ENCODE measurements at places on chromosomes 4 and X.

DNA sequence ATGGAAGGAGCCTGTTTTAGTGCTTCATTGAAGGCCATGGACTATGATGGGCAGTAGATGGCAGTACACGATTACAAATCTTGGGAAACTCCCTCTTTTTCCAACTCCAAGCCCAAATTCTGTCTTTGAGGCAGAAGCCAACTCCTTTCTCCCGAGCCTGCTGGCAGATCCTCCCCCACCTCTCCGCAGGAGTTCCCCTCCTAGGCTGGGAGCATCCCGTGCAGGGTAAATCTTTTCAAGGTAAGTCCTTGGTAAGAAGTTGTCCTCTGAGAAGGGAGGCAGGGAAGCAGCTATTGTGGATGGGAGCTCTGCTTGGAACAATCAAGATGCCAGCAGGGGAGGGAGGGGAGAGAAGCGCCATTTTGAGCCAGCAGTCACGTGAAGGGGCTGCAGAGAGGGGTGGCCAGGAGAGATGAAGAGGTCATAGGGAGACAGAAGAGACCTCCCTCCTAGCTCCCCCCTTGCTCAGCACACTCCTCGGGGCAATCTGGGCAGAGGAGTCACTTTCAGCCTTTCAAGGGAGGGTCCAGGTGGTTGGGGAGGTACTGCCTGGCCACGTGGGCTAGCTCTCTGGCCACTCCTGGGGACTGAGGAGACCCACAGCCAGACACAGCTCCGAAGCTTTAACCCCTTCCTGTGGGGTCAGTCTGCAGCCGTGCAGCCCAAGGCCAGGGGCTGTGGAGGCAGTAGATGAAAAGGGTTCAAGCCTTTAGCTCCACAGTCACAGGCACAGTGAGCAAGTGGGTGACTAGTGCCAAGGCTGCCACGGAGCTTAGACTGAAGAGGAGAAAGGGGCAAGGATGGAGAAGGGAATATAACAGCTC, 9.6 kb downstream of the CC2D2A start:
- DNase-seq: no peak

DNA sequence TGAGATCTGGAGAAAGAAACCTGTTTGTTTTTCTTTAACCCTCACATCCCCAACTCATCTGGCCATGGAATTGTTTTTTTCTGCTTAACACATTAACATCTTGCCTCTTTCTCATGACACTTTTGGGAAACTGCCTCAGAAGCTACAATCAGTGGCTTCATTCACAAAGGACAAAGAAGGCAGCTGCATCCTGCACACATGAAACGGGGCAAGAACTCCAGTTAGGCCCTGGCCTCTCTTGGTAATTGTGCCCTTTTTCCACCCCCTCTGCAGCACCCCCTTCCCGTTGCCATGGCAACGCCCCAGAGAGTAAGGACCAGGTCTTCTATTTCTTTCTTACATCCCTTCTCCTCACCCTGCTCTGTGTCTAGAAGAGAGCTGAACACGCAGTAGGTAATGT, 103.4 kb downstream of the PDGFRA start:
- DNase-seq: no peak

DNA sequence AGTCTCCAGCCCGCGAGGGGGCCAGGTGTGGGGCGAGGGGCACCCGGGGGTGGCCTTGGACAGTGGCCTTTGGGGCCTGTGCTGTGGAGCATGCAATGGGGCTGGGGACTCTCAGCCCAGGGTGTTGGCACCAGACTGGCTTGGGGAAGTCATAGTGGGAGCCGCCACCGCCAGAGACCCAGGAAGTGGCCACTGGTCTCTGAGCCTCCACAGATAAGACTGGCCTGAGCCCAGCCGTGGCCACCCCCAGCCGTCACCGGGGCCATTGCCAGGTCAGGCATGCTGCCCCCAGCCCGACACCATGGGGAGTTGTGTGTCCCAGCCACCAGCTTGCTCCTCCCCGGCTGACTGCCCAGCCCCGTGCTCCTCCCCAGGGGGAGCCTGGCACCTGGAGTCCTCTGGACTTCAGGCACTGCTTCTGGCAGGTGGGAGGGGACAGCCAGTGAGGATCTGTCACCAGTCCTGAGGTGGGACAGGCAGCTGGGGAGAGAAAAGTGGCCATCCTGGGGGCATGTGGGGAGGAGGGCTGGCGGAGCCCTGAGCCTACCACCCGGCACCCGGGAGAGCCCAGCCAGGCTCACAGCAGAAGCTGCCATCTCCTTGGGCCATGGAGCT, 32.5 kb downstream of the TACC3 start:
- DNase-seq: no peak

DNA sequence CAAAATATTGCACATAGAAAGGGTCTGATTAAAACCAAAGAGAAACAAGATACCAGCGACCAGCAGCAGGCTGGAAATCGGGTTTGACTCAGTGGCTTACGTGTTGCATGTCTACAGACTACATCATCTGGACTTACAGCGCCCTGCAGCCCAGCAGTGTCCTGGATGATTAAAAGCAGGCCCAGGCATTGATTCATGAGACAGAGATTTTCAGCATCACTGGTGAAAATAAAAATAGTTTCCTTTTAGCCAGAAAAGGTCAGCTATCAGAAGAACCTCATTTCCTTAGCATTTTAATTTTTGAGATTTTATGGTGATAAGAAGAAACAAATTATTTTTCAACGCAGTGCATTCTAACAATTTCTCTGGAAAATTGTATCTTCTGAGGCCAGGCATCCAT, 190.6 kb downstream of the PTTG2 start:
- no peak for DNase-seq

DNA sequence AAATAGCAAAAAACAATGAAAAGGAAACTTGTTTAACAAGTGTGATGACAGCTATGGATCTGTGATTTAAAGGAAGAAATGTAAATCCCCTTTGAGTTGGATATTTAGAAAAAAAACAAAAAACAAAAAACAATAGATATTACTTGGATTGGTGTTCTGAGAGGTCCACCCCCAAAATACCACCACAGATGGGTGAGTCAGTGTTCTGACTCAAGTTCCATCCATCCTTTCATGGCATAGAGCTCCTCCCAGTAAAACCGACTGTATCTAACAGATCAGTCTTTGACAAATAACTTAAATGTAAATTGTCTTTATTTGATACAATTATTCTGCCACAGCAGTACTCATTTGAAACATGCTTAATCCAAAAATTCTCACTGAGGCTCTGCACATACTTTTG, 27.4 kb downstream of the TMPRSS11B start:
- DNase-seq: no peak

DNA sequence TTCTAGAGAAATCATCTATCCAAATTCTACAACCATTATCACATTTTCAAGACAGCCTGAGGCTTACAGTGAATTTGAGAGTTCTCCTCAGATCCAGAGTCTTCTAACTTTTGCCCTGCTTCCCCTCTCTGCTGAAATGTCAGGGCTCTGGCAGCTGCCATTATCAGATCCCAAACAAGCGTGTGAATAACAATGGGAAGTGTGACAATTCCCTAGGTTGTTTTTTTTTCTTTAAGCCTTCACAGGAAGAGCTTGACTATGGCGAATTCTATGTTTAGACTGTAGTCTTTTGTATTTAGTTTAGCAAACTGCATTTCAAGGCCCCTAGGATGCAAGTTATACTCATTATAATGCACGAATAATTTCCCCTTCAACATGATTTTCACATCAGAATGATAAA, 61.3 kb upstream of the KDR start:
- no peak for DNase-seq

GRCh38 chr4:169416997-169417396, 146.2 kb upstream of the SH3RF1 start:
- no peak for DNase-seq

- no peak for DNase-seq
Measured at GRCh38 chrX:1860936-1861594, 246.2 kb downstream of the ASMT start.

DNA sequence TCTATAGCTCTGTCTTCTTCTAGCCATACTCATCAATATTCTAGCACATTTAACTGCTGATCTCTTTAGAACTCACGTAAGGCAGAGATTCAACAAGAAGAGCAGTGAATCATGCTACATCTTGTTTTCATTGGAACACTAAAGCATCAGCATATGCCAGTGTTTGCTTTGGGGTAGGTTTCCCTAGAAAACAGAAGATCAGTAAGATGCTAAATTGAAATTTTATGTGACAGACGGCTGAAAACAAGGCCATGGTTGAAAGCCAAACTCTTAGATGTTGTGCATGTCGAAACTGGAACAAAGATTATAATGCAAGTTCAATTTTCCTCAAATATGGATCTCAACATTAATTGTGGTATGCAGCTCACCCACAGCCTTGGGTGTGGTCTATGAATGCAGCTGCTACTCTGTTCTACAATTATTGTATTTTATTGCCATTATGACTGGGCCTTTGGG, 107.6 kb downstream of the PDLIM5 start:
- no peak for DNase-seq

GRCh38 chr4:24403265-24403664, 181.1 kb downstream of the DHX15 start:
- no peak for DNase-seq

DNA sequence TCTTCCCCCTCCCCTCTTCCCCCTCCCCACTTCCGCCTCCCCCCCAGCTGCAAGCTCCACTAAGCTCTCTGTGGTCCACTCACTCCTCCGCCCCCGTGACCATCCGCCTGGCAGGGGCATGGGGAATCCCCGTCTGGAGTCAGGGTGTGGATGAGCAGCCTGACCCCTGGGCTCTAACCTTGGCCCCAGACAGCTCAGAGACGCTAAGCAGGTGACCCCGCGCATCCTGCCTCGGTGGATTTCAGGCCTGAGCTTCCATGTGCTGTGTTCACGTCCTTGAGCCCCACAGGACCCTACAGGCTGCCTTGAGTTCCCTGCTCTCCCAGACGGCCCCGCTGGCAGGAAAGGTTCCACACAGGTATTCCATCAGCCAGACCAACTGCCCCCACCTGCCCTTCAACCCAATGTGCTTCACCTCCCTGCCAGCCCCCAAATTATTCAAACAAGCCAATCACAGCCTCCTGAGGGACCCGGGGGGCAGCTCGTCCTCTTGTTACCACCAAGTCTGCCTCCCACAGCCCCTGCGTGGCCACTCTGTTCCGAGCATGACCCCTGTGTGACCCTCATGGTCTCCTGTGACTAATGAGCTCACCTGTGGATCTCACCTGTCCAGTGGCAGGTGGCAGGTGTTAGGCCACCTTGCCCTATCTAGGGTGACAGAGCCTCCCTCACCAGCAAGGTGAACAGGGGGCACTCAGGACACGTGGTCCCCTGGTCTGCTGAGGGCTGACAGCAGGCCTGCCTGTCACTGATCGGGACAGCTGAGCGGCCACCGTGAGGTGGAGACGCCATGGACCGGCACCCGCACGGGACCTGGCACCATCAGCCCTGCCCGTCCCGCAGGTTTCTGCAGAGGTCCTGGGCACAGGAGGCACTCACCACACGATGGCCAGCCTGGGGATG, 73.2 kb upstream of the MXD4 start:
- DNase-seq: no peak

- no peak for DNase-seq
Measured at GRCh38 chr4:165945991-165946390, 73.0 kb downstream of the TLL1 start.

DNA sequence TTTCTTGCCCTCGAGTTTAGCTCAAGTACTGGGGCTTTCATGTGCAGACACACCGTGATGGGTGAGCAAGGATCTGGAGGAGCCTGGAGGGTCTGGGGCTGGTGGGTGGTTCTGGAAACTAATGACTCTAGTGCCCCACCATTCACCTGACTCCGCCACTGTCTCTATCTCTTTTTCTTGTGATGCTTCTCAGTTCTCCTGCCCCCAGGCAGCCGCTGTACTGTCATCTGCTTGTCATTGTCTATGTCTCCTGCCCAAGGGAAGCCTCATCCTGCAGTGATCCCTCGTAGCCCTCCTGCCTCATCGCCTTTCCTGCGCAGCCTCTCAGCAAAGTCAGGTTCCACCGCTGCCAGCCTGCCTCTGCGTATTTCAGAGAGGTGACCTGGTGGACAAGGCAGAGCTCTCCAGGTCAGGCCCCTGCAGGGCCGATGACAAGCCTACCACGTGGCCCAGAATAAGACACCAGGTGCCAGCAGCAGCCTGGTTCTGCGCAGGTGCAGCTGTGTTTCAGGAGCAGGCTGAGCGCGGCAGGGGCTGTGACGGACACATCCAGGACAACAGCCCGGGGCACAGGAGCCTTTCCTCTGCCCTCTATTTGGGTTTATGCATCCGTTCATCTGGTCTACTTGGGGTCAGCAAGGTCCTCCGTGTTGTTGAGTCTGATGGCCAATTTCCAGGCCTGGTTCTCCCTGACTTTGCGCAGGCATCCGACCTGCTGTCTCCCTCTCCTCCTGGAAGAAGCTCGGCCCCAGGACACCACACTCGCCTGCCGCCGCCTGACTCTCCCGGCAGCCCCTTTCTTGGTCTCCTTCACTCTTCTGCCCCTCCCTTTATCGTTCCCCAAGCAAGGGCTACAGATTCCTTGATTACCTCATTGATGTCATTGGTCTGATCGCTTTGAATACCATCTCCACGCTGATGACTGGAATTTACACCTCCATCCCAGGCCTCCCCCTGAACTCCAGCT, 30.9 kb upstream of the CDKN2AIP start:
- no peak for DNase-seq

DNA sequence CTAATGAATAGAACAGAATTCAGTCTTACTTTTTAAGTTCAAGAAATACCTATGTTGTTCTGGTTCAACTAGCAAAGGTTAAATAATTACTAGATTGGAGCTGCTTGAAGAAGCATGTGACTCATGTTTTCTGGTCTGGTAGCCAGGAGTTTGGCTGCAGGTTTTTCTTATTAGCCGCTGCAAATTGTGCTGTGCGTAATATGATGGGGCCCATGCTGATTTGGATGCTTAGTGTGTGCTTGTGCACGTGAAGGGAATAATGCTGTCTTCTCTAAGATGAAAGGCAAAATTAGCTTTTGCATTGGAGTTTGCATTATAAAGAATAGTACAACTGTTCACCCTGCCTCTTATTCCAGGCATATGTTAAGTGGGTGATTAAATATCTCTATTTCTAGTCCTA, 219.6 kb downstream of the SNCA start:
- no peak for DNase-seq

- no peak for DNase-seq
Measured at GRCh38 chrX:40009462-40009851, 88.3 kb downstream of the BCOR start.

DNA sequence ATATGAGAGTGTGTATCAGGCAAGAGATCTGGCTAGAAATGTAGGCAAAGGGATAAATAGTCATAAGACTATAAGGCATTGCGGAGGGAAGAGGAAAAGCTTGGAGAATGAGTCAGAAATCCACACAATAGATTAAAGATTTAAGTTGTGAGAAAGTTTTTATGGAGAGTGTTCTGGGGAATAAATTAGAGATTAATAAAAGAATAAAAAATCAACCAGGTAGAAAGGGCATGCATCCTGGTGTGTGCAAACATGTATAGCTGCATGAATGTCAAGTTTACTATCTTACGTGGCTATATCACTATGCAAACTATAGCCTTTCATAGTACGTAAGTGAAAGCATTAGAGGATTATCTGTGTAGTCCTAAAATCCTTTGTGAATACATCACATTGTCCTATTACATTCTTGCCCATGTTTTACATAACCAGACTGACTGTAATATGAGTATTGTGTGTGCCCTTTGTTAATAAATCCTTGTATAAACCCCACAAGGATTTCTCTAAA, 36.9 kb downstream of the SNCA start:
- DNase-seq: no peak

GRCh38 chrX:135411893-135412292, 9.9 kb upstream of the SMIM10L2A start:
- no peak for DNase-seq
